ENCODE measurements at places on chromosomes 11 and 22.
A peak's percentile ranks its signal among the peaks of the same experiment; 100 is the strongest.

DNA sequence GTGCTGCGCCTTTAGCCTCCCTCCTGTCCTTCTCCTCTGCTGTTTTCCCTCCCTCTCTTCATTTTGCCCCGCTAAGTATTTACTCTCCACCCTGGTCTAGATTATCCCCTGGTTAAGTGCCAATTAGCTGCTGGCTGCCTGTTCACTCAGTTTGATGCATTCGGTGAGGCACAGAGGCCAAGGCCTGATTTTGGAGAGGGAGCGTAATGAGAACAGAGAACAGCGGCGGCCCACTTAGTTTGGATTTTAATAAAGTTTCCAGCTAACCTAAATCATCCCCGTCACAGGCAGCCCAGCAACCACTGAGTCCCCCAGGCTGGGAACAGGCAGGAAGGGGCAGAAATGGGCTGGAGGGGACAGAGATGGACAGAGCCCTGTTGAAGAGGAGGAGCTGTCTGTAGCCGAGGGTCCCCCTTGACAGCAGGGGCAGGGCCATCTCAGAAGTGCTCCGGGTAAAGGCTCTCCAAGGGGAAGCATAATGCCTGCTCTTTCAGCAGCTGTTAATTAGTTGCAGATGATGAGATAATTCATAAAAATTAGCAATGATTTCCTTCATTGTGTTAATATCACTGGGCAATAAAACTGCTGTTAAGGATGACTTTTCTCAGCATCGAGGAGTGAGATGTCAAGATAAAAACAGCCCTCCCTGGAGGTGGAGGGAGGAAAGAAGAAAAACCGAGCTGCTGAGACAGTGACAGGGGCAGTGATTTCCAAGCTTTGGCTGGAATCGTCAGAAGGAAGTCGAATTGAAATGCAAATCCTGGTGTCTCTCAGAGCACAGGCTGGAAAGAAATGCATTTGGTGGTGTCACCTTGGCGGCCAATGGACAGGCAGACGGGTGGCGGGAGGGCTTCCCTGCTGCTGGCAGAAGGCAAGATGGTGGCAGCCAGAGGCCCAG, 170.1 kb downstream of the GRIK4 start:
- DNase-seq: peak; percentile 63

DNA sequence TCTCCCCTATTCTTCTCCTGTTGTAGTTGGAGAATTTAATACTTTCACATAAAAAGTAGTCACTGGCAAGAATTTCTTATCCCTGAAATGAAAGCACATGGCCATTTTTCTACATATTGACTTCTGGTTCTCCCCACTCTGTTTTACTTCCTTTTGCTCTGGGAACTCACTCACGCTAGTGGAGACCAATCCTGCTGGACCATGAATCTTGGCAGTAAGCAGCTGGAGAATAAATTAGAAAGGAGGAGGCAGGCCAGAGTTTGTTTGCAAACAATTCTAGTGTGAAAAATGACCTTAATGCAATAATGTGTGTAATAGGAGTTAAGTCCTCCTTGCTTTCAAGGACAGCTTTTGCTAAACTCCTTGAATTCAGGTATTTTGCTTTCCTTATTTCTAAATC, 412.3 kb upstream of the CHORDC1 start:
- DNase-seq: no peak

GRCh38 chr11:128575961-128576350, 11.4 kb downstream of the ETS1 start:
- DNase-seq: no peak

- DNase-seq: no peak
These were observed 159.3 kb downstream of the MN1 start for GRCh38 chr22:27642104-27642800.

DNA sequence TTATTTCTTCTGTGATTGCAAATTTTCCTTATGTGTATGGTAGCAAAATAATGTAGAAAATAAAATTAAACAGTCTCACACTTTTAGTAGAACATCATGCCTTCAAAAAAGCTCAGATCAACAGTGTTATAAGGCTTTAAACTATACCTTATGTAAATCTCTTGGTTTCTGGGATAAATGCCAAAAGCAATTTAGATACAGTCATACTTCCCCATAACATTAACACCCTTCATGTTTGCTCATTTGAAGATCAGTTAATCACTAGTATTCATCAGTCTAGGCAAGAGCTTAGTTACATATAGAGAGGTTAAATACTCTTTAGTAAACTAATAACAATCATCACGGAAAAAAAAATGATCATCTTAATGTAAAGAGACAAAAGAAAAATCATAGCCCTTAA, 421.8 kb upstream of the ANO3 start:
- DNase-seq: no peak

- no peak for DNase-seq
These were observed 43.2 kb upstream of the CLMP start for GRCh38 chr11:123238297-123238696.

- no peak for DNase-seq
These were observed 3.9 kb downstream of the CREB3L1 start for GRCh38 chr11:46281371-46281831.

- DNase-seq: no peak
These were observed 46.4 kb upstream of the SHANK2 start for GRCh38 chr11:71298761-71299181.

DNA sequence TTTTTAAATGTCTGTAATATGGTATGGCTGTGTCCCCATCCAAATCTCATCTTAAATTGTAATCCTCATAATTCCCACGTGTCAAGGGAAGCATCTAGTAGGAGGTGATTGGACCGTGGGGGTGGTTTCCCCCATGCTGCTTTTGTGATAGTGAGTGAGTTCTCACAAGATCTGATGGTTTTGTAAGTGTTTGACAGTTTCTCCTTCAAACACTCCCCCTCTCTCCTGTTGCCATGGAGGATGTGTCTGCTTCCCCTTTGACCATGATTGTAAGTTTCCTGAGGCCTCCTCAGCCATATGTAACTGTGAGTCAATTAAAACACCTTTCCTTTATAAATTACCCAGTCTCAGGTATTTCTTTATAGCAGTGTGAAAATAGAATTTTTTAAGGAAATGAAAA, 31.1 kb upstream of the CD44 start:
- DNase-seq: no peak

GRCh38 chr11:123707206-123707605, 34.3 kb downstream of the ZNF202 start:
- DNase-seq: no peak

DNA sequence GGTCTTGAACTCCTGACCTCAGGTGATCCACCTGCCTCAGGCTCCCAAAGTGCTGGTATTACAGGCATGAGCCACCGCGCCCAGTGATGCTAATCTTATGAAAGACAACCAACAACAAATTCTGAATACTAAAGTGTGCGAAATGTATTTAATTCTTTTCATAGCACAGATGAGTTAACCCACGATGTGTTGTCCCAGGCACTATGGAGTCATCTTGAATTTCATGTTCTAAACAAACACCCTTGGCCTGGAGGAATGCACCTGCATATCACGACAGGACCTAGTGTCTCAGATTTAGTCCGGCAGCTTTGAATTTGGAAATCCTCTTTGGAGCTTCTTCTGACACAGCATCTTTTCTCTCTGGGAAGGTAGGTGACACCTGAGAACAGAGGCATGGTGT, 16.2 kb upstream of the VPREB1 start:
- DNase-seq: no peak

DNA sequence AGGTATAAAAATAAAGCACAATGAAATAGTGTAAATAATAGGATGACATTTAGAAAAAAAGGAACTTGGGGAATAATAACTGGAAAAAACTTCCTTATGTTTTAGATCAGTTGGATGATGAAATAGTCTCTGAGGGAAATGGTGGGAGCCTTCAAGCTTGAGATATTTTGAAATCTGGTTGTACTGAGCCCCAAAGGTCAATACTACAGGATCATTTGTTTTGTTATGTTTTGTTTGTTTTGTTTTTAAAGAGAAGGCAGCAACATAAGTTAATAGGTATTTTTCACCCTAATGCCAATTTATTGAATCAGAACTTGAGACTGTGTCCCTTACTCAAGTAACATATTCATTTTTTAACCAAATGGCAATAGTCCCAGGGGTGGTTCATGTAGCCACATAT, 393.1 kb downstream of the ETS1 start:
- no peak for DNase-seq

GRCh38 chr22:32794449-32795213, 6.9 kb upstream of the TIMP3 start:
- DNase-seq: no peak

DNA sequence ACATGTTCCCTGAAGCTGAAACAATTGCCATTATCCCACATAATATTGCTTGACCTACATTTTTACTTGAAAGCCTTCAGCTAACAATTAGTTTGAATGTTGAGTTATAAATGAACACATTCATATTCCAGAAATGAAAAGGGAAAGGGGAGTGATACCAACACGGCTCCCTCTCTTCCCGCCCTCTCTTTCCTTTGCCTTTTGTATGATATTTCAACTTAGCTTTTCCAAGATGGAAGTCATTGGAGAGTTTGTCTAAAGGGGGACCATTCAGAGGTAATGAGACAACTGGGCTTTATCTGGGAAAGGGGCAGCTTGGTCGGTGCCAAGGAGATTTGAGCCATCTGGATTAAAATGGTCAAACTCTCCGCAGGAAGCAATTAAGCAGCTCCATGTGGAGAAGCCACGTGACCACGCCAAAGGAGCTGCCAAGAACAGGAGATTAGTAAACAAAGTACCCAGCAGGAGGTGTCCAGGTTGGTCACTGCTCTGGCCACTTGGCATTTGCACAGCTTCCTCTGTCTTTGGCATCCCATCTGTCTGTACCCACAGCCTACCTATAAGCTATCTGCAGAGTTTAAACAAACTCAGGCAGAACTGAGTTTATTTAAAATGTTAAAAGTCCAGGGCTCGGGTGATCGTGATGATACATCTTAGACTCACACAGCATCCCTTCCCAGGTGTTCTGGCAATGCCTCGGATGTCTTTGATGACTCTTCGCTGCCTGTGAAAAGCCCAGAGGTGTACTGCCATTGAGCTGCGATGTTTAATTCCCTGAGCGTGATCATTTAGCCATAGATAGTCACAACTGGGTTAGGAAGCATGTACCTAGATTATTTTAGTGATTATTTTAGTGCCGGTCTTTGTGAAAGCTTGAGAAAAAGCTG, 735.9 kb downstream of the NTM start:
- no peak for DNase-seq

GRCh38 chr11:44711787-44712608, 14.8 kb upstream of the TSPAN18 start:
- DNase-seq: no peak

- no peak for DNase-seq
These were observed 62.1 kb downstream of the DDI1 start for GRCh38 chr11:104098555-104098954.

DNA sequence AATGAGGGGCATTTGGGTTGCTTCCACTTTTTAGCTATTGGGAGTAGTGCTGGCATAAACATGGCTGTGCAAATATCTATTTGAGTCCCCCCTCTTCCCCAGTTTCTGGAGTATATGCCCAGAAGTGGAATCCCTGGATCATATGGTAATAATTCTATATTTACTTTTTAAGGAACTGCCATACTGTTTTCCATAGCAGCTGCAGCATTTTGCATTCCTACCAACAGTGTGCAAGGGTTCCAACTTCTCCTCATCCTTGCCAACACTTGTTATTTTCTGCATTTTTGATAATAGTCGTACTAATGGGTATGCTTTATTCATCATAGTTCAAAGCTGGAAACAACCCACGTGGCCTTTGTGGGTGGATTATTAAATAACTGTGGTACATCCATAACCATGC, 883.5 kb downstream of the TBC1D22A start:
- DNase-seq: no peak

GRCh38 chr11:117725048-117725734, 71.8 kb downstream of the DSCAML1 start:
- no peak for DNase-seq

- DNase-seq: no peak
These were observed 889.0 kb downstream of the TBC1D22A start for GRCh38 chr22:47651216-47651987.

GRCh38 chr22:16824716-16825687, at the start of gene XKR3:
Gene XKR3, minus strand, starts transcription at chr22:16825411. Its CDS starts 17,338 bp downstream, at chr22:16808073.
- no peak for DNase-seq

GRCh38 chr11:123084454-123084853, 22.5 kb upstream of the HSPA8 start:
- no peak for DNase-seq

DNA sequence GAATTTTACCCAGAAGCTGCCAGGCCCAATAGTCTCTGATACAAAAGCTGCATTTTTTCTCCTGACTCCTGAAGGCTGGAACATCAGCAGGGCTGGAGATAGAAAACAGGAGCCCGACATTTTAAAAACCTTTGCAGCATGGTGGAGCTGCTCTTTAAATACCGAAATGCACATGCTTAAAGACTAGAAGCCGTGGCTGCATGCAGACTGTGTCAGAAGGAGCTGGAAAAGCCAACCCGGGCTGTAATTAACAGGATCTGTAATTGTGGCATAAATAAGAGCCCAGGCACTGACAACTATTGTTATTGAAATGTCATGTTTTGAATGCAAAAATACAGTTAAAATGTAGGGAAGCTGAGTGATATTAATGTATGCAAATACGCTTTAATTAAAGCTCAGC, 304.9 kb upstream of the PLET1 start:
- DNase-seq: no peak

DNA sequence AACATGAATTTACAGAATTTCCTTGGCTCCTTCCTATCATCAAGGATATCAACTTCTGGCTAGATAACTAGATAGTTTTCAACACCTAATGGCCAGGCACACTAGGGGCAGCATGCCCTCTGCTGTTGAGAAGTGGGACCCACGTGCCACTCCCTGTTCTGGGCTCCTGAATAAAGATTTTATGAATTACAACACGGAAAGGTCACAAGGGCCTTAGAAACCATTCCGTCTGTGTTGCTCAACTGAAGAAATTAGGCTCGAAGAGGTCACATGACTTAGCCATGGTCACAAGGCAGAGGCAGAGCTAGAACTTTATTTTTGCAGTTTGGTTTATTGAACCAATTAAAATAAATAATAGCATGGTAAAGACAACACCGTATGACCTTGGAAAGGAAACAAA, 36.0 kb downstream of the PRCP start:
- peak; percentile 23 for DNase-seq

GRCh38 chr22:36145881-36146280, 14.7 kb downstream of the APOL3 start:
- DNase-seq: no peak

DNA sequence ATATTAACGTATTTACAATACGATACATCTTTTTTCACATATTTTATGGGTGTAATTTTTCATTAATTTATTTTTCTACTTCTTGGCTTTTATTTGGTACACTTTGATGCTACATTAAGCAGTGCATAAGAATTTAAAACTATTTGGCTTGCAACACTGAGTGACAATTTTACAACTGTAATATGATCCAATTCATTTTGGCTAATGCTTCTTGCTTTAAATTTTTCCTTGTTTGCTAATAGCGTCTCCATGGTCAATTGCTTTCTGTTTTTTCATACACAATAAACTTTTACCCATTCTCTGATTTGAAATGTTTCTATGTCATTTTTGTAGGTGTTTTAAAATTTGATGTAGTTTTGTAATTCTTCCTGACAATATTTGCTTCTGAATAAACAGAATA, 773.2 kb downstream of the FAM181B start:
- no peak for DNase-seq

GRCh38 chr22:50209893-50210292, 9.1 kb downstream of the SELENOO start:
- no peak for DNase-seq

GRCh38 chr11:73059915-73060314, 82.2 kb downstream of the FCHSD2 start:
- DNase-seq: no peak
